CD4-positive, alpha-beta T cell treated with Interleukin-10 for 1 hour (primary cell): ENCODE measurements at places on chromosomes 13 and 19.

DNA sequence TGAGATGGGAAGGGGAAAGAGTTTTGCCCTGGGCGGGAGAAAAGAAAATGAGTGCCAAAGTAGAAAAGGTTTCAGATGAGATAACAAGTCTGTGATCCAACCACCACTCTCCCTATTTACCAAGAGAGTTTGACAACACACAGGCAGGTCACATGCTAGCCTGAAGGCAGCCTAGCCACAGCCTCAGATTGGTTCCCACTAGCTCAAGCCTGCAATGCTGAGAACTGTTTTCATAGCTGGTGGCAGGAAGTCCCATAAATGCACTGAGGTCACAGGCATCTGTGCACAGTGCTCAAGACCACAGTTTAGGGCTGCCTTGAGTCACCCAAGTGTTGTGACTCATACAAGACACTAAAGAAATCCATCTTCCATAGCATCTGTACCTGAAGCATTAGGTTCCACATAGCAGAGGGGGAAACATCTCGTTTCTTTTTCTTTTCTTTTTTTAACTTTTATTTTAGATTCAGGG, 18.5 kb upstream of the POP4 start:
- peak; percentile 64 for DNase-seq

DNA sequence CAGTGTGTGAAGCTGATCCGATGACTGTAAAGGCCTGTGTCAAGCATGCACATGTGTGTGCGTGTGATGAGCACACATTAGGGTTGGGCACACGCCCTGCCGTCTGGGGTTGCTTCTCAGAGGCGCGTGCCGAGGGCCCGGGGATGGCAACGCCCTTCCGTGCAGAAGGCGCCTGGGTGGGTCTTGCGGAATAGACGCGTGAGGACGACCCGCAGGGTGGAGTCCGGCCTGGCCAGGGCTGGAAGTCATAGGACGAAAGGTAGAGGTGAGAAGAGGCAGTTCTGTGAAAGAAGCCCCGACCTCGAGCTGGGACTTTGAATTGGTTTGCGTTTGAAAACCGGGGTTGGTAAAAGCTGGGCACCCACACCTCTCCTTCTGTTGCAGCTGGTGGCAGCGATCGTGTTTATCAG, 35.7 kb downstream of the TMEM255B start:
- no peak for DNase-seq

DNA sequence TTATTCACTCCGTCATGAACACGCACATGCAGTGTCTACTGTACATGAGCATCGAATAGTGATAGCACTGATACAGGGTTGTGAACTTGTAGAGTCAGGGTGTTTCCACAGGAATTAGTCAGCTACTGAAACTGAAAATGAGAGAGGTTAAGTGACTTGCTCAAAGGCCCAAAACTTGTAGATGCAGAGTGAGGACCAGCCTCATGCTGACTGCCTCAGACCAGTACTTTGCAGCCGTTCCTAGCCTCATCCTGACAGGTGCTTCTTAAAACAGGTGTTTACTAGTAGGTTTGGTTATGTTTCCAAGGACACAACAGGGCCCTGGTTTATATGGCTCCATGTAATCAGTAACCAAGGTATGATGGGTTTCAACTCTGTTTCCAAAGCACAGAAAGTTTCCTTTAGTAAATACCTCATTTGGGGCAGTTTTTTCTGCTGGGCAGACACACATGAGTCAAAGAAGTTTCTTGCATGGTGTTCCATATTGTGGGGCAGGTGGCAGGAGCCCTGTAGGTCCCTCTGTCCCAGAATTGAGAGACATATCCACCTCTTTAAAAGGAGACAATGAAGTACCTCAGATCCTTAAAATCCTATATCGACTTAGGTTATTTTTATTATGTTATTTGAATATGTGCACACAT, 16.0 kb downstream of the FGF9 start:
- DNase-seq: no peak

DNA sequence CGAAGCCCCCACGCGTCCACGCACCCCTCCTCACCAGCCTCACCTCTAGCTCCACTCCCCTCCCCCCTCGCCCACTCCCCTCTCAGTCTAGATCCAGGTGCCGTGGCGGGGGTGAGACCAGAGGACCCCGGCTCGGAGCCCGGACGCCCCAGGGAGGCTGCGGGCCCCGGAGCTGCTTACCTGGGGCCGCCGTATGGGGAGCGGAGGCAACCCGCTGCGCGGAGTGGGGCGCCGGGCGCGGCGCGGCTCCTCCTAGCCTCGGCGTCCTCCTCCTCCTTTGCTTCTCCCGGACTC, 353 bp downstream of the ENOX1 start:
- no peak for DNase-seq

DNA sequence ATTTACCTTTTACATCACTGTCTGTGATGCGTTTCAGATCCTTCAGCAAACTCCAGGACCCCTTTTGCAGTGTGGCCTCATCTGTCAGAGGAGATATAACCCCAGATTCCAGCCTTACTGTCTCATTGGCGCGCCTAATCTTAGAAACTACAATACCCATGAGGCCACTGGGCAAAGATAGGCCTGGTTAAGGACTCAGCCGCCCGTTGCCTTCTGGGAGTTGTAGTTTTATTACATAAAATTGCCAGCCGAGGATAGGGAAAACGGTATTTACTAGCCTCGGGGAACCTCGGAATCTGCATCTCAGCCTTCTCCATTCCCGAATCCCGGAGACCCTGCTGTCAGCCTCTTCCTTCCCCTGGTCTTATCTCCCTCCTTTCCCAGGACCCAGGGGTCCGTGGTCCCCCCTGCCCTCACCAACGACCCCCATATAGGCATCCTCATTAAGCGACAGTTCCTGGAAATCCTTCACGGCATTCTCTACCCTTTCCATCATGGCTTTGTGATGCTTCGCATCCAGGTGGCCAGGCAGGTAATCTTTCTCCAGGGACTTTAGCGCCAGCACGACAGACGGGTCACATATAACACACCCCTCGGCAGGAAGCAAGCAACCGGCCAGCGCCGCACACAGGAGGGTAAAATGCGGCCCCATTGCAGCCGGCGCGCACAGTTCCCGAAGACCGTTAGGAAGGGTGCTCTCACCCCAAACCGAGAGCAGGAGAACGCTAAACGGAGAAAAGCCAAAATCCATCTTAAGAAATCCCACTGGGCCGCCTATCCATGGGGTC, 1.3 kb downstream of the IZUMO1 start:
- peak; percentile 74 for DNase-seq

DNA sequence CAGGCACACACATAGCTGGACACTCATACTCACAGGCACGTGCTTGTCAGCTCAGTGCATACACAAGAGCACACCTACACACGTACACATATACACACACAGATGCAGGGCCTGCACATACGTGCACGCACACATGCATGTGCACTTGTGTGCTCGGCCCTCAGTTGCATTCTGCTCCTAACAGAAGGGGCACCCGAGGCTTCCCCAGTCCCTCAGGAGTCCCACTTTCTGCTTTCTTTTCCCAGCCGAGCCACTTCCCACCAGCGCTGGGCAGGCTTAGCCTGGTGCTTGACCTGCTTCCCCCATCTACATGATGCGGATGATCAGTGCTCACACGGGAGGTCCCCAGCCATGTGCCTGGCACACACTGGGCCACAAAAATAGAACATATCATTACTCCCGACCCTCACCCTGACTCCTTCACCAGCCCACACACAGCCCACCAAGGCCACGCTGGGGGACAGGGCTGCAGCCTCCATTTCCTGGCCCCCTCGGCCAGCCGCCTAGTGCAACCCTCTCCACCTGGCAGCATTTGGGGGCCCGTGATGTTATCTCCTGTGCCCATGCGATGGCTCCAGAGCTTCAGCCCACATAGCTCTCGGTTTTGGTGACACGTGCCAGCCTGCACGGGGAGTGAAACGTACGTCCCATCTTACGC, 125.2 kb upstream of the SPACA7 start:
- DNase-seq: no peak
